ENCODE measurements at places on chromosomes 4 and X. TPM values are rescaled to one million over a fixed set of nuclear protein-coding genes. Genes with fewer than 3 reads are reported as not detected.

- DNase-seq = peak; percentile 22
Observed at GRCh38 chrX:13090339-13091110, 46.1 kb upstream of the FAM9C start.

- no peak for DNase-seq
Observed at GRCh38 chr4:87193958-87194675, 26.3 kb downstream of the KLHL8 start.

DNA sequence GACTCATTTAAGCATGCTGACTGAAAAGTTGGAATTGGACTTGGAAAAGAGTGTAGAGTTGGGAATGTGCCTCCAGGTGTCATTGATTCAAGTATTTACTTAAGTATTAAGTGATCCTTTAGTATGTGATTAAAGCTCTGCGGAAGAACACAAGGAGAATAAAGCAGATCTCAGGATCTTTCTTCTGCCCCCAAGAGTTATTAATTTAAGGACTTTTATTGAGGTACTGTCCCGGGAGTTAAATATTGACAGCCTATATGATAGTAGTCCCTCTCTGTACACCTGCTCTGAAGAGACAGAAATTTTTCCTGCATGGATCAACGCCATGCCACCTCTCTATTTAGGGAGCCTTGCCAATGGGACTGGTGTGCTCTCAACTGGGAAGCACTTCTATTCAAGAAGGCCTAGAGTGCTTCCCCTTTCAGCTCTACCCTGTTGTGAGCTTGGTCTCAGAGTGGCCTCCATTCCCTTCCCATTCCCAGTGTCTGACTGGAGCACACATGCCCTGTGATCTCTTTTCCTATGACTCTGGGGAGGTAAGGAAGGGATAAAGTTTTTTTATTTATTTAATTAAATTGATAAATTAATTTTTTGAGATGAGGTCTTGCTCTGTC lies 75.9 kb downstream of the SHISA3 start:
- DNase-seq = no peak

DNA sequence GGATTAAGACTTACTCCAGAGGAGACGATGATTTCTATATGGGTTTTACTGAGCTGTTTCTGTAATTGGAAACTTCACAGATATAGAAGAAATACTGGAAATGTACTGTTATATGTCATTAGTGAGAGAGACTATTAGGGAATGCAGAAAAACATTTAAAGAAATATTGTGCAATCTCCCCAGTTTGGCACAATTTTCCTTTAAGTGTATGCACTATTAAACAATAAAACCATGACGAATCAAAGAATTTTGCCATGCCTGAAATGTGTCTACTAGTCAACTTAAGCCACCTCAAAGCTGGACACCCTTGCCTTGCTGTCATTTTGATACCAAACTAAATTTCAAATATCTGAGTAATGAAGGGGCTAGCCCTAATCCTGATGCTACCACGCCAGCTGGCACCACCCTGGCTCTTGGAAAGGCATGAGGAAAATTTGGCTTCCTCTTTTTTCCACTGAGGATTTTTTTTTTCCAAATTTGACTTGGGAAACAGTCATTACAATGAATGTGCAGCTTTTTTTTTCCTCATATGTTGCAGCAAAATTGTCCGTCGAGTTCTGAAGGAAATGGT lies 36.1 kb downstream of the MTTP start:
- DNase-seq = no peak

- DNase-seq = no peak
Observed at GRCh38 chrX:63327788-63328187, 23.3 kb downstream of the SPIN4 start.

GRCh38 chrX:150757371-150757770 lies 64.2 kb downstream of the MTMR1 start:
- DNase-seq = no peak

DNA sequence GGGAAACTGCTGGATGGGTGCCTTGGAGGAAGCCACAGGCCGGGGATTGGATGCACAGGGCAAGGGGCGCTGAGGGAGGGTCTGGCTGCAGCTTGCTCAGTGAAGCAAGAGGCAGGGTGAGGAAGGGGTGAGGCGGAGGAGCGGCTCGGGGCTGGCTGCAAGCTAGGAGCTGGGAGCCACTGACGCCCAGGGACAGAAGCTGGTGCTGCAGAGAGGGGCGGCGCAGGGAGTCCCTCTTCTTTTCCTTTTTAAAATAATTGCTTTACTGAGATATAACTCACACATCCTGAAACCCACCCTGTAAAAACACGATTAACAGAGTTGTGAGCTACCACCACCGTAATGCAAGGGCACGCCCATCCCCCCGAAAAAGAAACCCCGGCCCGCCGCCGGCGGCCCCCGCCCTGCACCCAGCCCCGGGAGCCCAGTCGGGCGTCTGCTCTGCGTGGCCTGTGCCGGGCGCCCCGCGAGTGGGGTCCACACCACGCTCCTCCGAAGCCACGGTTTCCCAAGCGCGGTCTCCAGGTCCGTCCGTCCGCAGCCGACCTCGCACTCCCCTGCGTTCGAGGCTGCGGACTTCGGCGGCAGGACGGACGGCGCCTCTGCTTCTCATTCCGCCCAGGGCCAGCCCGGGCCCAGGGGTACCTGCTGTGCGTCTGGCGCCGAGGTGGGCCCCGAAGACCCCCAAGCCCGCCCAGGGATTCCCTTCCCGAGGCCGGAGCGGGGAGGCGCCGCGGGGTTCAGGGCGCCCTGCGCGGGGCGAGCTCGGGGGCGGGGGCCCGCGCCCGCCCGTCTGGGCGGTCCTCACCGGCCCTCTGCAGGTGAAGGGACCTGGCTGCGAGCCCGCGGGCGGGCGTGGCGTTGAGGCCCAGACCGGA lies 866 bp upstream of the UVSSA start:
- DNase-seq = peak; percentile 63

DNA sequence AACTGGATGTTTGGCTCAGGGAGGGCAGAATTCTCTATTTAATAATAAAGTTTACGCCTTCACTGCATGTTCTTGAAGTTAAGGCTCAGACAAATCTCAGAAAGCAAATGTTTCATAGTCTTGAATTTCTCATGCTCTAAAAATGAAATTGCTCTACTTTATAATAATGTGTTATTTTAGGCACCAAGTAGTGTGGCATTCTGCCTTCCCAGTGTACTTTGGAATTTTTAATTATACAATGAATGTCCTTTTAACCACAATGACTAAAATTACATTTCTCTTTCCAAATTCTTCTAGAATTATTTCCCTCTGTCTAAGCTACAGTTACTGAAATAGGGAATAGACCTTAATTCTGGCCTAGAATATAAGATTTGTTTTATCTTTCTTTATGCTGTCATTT lies 97.9 kb upstream of the PDE5A start:
- no peak for DNase-seq

DNA sequence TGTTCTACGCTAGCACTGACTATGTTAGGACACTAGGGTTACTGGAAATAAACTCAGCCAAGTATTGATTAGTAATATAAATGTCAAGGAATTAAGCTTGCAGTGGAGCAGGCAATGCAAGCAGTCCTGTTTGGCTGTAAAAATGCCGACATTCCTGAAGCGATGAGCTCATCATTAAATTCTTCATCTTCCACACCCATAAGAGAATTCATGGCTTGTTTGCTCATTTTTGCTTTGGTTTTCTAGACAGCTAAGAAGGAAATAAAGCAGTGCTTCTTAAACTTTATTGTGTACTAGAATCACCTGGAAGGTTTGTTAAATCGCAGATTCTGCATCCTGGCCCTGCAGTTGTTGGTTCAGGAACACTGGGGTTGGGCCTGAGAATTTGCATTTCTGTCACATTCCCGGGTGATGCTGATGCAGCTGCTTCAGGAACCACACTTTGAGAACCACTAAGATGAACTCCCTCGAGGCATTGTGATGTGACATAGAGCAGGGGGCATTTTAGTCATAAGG lies 17.8 kb downstream of the ANXA3 start:
- no peak for DNase-seq

FAM184B gene
- not detected for total RNA-seq

LRRC66 gene
- total RNA-seq = 0.77 TPM

CLDN34 gene
- not detected for total RNA-seq

ATOH1 gene
- not detected for total RNA-seq

SRPX2 gene
- not detected for total RNA-seq

SAGE1 gene
- total RNA-seq = not detected

SSX4 gene
- total RNA-seq = not detected
